Mesendoderm (in vitro differentiated cells): ENCODE measurements at places on chromosomes 5 and 9.

- DNase-seq = peak; percentile 88
These were observed 114.9 kb upstream of the NFIB start for GRCh38 chr9:14428781-14429230.

GRCh38 chr5:16889203-16889971 lies 46.7 kb downstream of the MYO10 start:
- DNase-seq = peak; percentile 63

DNA sequence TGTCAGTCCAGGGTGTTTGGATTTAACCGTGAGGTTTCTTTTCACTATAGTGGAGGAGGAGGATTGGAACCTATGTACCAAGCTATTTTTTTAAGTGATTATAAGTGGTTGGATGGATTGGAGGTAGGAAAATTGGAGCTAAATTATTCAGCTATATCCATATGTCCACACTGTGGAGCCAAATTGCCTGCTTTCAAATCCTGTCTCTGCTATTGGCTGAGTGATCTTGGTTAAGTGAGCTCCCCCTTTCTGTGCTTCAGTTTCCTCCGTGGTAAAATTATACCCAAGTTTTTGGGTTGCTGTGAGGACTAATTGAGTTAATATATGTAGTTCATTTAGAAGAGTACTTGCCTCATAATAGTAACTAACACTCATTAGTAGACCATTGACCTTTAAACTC lies 2.5 kb downstream of the CENPP start:
- peak; percentile 50 for DNase-seq

- DNase-seq = no peak
These were observed 60.4 kb downstream of the DEPDC1B start for GRCh38 chr5:60639544-60639943.

- DNase-seq = no peak
These were observed 53.5 kb downstream of the PHF2 start for GRCh38 chr9:93629920-93630319.
